ENCODE measurements at places on chromosomes 5 and 9.

DNA sequence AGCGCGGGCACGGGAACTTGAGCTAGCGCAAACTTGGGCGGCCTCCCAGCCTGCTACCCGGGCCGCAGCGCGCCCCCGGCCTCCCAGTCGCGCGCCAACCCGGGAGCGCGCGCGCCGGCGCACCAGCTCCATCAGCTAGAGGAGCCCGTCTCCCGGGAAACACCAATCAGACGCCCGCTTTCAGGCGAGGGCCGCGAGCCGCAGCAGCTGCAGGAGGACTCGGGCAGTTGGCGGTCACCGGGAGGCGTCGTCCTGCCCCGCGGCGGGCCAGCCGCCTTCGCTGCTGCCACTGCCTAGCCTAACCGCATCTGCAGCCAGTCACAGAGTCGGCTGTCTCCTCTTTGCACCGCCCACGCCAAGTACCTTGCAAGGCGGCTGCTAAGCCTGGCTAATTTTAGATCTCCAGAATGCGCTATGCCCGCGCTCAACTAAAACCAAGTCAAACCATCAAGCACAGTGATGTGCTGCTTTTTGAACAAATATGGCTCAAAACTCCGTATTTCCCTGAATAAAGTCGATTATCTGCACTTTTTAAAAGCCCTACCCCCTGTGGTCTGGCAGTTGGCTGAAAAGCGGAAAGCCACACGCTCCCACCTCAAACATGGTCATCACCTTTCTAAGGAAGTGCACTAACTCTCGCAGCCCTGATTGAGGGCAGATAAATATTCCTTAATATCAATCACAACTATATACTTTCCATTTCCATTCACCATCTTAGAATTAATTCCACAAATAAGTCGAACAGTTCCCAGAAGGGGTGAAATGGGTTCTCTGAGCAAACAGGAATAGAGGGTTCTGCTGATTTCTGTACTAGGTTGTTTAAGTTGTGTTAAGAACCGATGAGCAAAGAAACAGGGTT is 221.8 kb downstream of the MEF2C start:
- DNase-seq = no peak

DNA sequence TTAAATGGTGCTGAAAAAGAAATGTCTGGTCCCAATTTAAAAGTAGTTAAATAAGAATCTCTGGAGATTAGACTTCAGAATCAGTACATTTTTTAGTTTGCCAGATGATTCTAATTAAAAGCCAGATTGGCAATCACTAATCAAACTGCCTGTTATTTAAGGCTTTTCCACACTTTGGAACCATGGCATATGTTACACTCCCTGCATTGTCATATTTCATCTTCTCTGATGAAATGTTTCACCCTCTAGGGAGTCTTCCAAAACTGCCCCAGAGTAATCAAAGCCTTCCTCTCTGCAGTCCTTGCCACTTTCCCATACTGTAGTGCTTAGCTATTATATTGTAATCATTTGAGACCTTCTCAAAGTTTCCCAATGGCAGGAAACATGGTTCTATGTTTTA is 17.5 kb upstream of the OR13C9 start:
- DNase-seq = no peak

DNA sequence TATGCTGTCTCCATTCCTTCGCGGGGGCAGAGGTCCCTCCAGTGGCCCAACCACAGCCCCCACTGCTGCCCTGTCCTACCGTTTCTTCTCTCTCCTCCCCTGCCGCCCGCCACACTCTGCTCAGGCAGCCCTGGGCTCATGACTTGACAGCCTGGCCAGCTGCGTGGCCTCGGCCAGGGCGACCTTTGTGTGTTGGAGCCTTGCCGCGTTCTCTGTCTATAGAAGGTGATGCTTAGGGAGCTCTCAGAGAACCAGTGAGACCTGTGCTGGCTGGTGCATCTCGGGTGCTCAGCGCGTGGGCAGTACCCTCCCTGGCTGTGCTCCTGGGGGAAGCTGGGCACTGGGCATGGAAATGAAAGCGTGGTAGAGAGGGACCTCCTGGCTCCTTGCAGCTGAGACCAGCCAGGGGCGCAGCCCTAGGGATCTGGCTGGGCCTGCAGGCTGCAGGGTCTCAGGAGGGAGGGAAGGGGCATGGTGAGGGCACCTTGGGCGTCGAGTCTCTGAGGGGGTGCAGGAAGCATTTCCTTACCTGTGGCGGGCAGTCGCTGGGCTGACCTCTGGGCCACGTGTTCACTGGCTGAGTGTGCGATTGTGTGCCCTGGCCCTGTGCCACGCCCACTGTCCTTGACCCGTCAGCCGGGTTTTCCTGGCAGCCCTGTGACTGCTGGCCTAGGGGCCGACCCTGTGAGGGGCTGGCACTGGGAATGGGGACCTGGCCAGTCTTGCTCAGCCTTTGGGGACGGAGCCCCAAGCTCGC is 50.3 kb downstream of the RXRA start:
- DNase-seq = no peak

DNA sequence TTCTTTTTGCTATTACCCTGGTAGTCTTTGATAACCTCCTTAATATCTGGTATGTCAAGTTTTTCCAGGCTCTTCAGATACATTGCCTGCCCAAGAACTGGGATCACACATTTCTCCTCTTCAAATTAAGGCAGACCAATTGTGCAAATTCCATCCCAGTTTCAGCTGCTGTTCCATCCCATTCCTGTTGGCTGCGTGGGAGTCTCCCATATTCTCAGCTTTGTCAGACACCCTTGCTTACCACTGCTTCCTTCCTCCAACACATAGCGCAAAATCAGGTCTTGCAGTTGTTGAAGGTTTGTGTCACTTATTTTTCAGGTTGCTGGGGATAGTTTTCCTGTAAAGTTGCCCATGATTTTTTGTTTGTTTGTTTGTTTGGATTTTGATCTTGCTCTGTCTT is 15.2 kb downstream of the HCN1 start:
- no peak for DNase-seq

DNA sequence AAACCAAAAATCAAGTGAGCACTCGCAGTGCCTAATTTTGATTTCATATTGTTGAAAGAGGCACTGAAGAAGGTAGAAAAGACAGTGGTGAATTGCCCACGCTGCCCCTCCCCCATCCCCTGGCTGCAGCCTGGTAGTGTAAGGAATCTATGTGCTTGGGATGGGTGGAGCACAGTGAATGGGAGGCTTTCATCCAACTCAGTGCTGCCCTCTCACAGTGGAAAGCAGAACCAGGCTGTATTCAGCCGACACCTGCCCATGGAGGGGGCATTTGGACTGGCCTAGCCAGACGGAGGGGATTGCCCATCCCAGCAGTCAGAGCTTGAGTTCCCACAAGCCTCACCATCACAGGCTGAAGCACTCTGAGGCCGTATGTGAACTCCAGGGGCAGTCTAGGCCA is 800.4 kb upstream of the DMAC1 start:
- no peak for DNase-seq

All from stimulated activated CD4-positive, alpha-beta T cell treated with anti-CD3 and anti-CD28 coated beads, Interleukin-4, amount 100 ng/mL, for 24 hours (primary cell).